ENCODE measurements at places on chromosomes 2 and 18.

- DNase-seq: no peak
These were observed 312.5 kb upstream of the NRP2 start for GRCh38 chr2:205369813-205370212.

GRCh38 chr2:31426096-31426495 is 11.6 kb upstream of the XDH start:
- DNase-seq: no peak

DNA sequence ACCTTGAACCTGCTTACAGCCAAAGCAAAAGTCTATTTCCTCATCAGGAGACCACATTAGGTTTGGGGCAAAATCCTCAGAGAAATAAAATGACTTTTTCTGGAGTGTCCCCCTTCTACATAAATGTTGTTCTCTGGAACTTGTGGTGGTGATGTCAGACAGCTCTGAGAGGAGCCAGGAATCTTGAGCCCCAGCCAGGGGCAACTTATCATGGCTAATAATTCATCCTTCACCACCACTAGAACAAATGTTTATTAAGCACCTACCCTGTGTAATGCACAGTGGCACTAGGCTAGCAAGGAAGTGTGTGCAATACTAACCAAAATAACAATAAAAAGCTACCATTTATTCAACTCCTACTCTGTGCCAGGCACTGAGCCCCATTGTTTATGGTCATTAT is 9.0 kb upstream of the BMP10 start:
- DNase-seq: no peak

DNA sequence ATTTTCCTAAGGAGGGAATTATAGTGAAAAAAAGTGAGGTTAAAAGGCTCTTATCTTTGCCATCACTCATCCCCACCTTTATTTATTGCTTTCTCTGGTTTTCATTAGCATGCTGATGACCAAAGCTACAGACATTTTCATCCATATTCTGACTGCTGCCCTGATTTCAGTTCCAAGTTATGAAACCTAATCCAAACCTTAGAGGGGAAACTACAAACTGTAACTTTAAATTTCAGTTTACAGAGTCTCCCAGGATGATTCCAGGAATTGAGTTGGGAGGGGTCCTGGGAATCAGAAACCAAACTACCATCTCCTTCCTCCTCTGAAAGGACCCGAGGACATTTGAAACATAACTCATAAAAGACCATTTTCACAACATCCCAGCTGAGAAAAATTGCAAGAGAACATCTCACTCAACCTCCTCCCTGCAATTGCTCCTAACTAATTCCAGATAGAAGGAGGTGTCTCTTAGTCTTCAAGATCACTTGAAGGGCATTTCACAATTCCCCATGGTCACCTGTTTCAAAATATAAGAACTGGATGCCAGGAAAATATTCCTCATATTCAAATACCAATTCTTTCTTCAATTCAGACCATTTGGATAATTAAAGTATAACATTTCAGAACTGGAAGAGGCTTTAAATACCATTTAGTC is 520.6 kb downstream of the TNS1 start:
- DNase-seq: no peak

DNA sequence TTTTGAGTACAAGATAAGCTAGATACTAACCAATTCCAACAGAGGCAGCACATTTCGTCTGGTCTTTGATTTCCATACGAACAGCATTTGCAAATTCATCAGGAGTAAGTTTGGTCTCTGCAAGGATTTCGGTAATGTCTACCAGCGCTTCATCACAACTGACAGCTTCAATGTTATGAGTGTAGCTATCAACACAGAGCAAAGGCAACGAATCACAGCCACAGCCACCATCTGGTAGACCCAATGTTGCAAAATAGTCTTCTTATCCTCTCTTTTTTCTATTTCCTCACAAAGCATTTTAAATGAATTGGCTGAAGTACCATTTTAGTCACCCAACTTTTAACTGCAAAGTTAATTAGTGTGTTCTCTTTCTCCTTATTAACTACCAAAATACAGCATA is 68.3 kb downstream of the REV1 start:
- DNase-seq: no peak

DNA sequence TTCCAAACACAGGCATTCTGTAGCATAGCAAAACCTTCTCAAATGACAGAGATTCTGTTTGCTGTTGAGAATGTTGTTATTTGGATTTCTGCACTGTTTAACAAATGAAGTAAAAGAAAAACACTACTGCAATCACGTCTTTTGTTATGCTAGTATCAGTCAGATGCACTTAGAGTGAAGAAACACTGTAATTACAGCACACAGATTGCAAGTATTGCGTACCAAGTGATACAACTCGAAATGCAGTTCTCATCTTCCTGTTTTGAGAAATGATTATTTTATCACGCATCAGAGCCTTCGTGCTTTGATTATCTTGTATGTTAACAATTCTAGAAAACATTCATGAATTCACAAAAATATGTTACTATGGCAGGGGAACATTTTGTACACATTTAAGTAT is 41.8 kb upstream of the KLF11 start:
- DNase-seq: no peak

- DNase-seq: no peak
These were observed 208.6 kb downstream of the HRH4 start for GRCh38 chr18:24669015-24669414.

DNA sequence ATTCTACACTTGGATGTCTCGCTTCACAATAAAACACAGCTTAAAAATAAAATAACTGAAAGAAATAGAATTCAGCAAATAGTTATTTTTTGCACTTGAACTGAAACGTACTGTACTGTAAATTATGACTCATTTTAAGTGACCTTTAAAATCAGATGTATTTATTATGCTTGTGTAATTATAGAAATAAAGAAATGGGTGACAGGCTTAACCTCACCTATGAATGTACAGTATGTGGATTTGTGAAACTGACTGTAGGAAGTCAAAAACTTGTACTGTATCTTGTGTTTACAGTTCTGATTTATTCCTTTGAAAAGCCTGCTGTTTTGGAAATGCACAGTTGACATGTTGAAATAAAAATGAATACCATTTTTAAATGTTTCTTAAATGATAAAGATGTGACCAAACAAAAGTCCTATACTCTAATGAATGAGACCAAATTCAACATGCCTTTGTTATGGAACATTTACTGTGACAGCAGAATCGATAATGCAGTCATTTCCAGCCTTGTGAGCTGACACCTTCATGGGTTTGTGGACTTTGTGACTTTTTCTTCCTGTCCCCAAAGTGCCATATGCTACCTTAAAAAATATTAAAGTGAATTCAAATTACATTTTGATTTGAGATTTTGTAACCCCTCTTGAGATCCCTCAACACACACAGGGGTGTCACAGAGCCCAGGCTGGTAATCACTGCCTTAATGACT is 32.7 kb downstream of the NEMP2 start:
- DNase-seq: no peak

DNA sequence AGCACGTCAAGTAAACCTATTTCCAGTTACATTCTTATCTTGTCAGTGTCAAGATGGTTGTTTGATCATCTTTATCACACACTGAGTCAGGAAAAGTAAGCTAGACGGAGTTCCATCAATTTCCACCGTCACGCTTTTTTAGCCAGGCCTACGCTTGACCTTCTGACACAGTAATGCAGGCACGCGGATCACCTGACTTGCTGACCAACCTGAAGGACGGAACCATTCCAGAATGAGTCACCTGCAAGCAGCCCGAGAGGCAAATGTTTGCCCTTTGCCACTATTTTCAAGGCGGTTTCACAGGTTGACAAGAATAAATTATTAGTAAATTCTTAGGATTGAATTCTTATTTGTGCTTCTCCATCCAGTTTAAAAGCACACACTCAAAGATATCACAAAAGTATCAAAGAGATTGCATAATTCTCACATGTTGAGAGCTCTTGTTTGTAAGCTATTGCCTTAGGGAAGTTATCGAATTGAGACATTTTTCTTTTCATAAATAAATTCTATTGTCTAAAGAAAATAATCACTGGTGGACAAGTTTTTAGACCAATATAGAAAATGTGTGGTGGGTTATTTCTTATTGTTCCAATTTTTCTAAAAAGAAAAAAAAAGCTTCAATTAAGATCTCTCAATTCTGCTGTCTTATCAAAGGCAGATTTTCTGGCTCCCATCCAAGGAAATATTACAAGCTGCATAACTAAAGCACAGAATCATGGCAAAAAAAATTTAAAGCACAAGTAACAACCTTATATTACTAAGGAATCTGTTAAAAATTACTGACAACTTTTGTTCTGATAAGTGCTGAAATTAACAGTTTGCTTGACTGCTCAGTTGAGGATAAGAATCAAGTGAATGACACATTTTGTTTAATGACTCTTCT is 31.9 kb downstream of the UXS1 start:
- DNase-seq: no peak

- DNase-seq: no peak
These were observed 18.9 kb downstream of the SP5 start for GRCh38 chr2:170733798-170734600.

DNA sequence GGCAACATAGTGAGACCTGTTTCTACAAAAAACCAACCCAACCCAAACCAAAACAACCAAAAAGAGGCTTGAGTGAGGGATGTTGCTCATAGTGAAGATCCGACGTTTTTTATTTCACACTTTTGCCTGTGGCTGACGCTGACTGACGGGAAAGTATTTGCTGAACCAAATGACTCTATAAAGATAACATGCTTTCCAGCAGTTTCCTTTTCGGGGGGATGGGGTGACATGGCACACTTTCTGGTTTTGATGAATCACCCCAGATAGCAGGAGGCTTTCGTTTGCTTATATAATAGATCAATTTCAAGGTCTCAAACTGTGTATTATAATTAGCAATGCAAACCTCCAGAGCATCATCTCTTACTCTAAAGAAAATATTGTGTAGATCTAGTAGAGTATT is 150.8 kb downstream of the AQP4 start:
- DNase-seq: no peak

GRCh38 chr2:135256531-135257260 is 204.6 kb downstream of the RAB3GAP1 start:
- no peak for DNase-seq

GRCh38 chr2:215755641-215756345 is 257.6 kb downstream of the MREG start:
- no peak for DNase-seq

- no peak for DNase-seq
These were observed 121.3 kb downstream of the AGAP1 start for GRCh38 chr2:235614900-235615712.

DNA sequence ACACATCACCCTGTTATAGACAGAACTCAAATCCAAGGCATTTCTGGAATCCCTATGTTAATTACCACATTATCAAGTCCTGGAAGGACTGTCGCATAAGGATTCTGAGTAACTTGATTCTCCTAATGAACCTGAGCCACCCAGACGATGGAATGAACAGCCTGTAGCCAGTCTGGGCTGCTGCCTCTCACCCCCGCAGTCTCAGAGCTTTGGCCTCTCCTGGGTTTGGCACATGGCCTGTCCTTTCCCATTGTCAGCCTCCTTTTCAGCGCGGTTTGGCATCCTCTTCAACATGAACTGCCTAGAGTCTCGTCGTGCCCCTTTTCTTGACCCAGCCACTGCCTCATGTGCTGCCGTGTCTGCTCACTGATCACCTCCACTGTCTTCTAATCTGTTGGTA is 147.6 kb downstream of the SLC8A1 start:
- no peak for DNase-seq

DNA sequence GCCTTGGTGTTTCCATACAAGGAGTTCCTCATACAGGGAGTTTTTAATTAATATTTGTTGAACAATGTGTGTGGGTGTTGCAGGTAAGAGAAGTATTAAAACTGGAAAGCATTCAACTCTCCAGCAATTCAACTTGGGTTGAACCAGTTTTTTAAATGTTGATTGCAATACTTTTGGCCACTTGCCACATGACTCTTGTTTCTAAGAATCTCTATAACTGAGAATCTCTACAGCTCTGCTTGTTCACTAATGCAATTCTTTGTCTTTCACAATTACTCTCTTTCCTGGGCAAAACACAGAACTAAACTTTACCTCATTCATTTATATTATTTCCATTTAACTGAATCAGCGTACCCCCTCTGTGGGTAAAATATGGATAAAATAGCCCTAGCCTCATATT is 429.4 kb downstream of the ARHGAP15 start:
- no peak for DNase-seq

GRCh38 chr2:228768818-228769217 is 502.3 kb downstream of the PID1 start:
- no peak for DNase-seq

DNA sequence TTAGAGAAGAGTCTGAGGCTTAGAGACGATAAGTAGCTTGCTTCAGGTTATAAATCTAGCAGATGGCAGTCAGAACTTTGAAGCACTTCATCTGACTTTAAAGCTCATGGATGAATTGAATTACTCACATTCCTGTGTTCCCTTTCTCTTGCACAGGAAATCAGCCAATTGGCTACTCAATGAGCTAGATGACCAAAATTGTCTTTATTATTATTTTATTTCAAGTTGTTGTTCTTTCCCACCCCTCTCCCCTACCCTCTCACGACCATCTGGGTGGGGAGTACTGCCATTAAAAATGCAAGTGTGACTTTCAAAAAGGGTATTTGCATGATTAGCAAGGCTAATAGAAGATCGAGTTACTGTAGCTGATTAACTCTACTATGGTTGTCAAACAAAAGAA is 491.1 kb downstream of the NR4A2 start:
- no peak for DNase-seq

GRCh38 chr2:207897541-207898353 is 127.6 kb downstream of the PLEKHM3 start:
- DNase-seq: no peak

DNA sequence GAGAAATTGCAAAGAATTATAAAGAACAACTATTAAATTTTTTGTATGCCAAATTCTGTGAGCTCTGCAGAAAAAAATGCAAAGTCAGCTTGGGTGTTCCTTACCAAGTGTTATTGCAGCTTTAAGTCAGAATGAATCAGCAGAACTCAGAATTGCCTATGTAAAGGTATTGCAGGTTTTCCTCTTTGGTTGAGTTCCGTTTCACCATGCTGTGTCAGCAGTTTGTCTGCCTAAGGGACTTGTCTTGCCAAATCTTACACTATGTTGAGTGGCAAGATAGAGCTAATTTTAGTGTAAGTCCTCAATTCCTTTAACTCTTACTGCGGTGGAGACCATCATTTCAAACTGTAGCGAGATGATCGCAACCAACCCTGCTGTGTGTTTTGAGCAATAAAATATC is 38.8 kb downstream of the ADAM23 start:
- no peak for DNase-seq

DNA sequence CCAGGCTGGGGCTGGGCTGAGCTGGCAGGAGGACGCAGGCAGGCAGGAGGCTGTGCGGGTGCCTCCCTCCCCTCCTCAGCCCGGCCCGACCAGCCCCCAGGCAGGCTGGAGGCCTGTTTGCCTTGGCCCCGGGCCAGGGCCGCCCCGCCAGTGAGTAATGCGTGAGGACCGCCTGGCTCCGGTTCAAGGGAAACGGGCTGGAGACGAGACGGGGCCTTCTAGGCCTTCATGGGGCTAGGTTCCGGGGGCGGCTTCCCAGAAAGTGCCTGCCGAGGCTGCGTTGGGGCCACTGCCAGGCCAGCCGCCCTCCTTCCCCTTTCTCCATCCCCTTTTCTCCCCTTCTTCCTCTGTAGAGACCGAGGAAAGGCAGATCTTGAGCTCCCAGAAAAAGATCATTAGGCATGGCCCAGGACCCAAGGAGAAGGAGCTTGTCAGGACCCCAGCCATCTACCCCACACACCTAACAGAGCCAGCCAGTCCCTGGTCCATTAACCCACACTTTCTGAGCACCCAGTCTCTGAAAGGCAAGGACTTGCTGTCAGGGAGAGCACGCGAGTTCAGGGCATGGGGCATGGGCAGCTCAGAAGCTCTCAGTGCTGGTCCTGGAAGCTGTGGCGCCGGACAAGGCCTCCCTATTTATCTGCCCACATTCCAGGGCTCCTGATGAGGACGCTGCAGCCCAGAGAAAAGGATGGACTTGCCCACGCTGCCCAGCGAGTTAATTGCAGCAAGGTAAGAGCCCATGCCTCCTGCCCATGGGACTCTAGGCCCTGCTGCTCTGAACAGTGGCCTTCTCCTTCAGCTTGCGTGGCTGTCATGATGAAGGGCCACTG is 48.5 kb downstream of the SMAD7 start:
- no peak for DNase-seq

Measured in cortex of kidney (tissue), 1 donor.